ENCODE measurements at places on chromosomes 3 and 15.
A peak's percentile ranks its signal among the peaks of the same experiment; 100 is the strongest.

DNA sequence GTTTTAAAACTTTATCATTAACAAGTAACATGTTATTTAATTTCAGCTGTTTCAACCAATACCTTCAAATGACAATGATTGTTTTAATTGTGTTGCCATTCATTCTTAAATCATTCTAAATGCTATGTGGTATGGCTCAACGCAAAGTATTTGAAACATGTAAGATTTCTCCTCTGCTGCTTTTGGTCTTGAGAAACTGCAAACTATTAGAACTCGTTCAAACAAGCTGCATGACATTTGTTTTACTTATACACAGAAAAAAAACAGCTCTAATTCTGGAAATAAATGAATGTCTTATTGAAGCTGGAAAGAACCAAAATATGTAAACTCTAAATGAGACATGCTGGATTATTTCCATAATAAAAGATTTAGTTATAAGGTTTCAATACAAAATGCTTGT lies 29.3 kb downstream of the FBN1 start:
- no peak for DNase-seq

GRCh38 chr3:124780356-124780755 lies 50.1 kb downstream of the UMPS start:
- peak; percentile 82 for DNase-seq

- no peak for DNase-seq
These were observed 25.9 kb upstream of the JMJD7 start for GRCh38 chr15:41801850-41802455.

- no peak for DNase-seq
These were observed 40.0 kb upstream of the TRH start for GRCh38 chr3:129934234-129935123.

DNA sequence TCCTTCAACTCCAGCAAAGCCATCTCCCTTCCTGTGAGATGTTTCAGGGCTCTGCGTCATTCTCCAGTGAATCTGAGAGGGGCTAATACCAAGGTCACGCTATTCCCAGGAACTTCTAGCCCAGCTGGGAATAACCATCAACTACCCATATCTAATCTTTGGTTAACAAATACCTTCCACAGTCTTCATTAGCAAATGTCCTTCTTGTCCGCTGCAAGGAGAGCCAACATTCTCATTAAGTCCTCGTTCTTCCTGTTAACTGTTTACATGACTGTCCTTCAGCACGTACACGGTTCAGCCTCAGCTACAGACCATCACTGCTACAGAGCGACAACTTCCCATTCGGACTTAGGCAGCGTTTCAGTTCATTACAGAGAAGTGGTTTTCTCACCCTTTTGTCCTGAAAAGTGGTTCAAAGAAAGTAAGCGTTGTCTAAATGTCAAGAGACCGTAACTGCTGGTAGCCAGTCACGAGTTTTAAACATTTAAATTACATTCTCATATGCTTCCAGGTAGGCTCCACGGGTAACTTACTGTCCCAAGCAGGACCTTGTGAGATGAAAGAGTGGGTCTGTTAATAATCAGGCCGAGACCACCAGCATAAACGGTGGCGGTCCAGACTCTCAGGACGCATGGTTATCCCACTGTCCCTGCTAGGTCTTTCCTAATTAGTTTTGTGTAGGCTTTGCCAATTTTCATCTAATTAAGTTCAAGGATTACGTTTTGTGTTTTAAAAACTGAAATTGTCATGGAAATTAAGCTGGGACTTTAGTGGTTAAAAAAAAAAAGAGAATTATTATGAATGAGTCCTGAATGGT lies 63.8 kb downstream of the CHSY1 start:
- peak; percentile 54 for DNase-seq
